ENCODE measurements at places on chromosomes 7 and 10.

DNA sequence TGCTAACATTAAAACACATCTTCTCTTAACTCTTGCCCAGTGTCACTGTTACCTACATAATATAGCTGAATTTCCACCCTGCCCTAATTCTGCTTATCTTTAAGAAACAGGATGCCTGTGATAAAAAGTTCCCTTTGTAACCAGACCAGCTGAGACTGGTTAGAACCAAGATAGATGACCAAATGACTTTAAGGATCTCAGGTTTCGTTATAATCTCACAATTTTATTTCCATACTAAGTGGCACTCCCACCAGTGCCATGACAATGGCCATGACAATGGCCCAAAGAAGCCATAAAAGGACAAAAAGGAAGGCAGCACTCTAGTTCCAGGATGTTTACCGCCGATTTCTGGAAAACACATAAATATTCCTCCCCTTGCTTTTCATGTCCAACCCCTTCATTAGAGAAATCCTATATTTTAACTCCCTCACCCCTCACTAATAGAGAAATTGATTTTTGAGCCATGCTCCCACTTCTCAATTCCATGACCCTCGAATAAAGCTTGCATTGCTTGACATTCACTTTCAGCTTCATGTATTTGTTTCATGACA, 126.1 kb downstream of the ELAPOR2 start:
- no peak for DNase-seq

- DNase-seq: peak; percentile 26
Observed at GRCh38 chr7:106840342-106840741, 24.7 kb upstream of the PIK3CG start.

- DNase-seq: no peak
Observed at GRCh38 chr7:88789480-88790064, 6.0 kb downstream of the TEX47 start.

DNA sequence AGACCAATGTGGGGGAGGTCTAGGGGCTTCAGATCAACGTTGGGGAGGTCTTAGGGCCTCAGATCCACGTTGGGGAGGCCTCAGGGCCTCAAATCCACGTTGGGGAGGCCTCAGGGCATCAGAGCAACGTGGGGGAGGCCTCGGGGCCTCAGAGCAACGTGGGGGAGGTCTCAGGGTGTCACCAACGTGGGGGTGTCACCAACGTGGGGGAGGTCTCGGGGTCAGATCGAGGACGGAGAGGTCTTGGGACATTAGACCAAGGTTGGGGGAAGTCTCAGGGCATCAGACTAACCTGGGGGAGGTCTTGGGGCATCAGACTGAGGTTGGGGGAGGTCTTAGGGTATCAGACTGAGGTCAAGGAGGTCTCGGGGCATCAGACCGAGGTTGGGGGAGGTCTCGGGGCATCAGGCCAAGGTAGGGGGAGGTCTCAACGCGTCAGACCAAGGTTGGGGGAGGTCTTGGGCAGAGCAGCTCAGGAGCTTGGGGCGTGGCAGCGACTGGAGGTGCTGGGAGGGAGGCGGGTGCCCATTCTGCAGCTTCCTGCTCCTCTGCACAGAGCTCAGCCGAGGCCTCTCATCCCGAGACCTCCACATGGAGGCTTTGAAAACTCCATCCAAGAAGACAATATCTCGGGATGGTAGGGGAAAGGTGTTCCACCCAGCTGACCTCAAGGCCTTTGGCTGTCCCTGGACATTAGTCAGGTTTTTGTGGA, 159.8 kb downstream of the WDR37 start:
- DNase-seq: no peak

DNA sequence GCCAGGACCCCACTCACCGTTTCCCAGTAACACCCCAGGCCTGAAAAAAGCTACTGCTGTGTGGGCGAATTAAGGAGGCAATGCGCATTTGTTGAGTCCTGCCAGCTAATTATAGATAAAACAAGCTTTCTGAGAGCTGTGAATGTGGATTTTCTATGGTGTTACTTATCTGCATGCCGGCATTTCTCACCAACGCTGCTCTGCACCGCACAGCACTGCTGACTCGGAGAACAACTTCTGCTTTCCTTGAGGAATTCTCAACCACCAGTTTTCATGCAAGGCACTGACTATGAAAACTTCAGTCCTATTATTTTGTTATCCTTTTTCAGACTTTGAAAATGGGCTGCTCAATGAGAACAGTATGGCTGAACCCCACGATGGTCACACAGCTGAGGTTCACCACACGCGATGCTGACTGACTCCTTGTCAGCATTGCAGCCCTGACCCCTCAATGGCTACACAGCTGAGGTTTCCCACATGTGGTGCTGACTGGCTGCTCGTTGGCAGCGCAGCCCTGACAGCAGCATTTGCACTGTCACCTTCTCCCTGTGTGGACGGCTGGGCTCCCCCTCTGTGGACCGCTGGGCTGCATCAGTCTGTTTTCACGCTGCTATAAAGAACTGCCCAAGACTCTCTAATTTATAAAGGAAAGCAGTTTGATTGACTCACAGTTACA, 190.6 kb downstream of the DIP2C start:
- no peak for DNase-seq

- DNase-seq: no peak
Observed at GRCh38 chr7:114084002-114084471, 165.2 kb upstream of the PPP1R3A start.

GRCh38 chr7:47489624-47490023, 92.3 kb downstream of the TNS3 start:
- DNase-seq: no peak

- DNase-seq: no peak
Observed at GRCh38 chr10:29078919-29079318, 210.0 kb upstream of the LYZL1 start.

DNA sequence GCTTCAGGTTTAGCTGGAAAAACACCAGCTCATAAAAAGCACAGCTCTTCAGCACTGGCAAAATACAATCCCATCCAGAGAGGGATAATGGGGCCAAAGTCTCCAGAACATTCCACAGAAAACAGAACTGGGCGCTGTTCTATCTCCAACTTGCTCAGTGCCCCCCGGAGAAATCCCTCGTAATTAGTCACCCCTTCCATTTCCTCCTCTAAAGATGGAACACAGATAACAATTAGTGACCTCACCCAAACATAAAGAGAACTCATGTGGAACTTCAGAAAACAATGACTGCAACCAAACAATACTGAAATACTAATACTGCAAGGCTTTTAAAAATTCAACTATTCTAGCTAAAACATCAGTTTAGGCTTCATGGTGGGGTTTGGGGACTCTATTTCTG, 46.3 kb downstream of the KIAA1549 start:
- DNase-seq: no peak

DNA sequence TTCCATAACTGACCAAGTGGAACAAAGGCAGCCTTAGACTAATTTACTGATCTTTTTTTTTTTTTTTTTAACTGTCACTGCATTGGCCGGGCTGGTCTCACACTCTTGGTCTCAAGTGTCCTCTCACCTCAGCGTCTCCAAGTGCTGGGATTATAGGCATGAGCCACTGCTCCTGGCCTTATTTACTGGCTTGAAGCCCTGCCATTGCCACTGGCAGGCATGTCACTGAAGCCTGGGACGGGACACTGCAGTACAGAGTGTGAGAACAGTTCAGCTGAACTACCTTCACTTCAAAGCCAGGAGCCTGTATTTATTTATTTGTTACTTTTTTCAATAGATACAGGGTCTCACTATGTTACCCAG, 15.4 kb upstream of the ARHGAP12 start:
- DNase-seq: no peak

DNA sequence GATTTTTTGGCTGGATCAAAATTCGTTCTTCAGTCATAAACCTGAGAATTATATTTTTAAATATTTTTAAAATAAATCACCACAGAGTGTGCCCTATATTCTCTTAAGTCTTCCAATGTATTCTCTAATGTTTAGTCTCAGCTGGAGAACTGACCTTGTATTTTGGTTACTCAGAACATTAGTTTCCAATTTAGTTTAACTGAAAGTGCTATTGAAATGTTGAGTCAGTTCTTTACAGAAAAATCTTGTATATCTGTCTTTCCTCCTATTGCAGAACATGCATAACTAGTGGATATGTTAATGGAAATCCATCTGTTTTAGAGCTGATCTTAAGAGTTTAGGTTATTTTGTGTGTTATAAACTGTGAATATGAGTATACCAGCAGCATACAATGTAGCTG, 422.7 kb upstream of the IGFBP3 start:
- no peak for DNase-seq

GRCh38 chr7:92714280-92714679, 122.1 kb downstream of the CDK6 start:
- no peak for DNase-seq

DNA sequence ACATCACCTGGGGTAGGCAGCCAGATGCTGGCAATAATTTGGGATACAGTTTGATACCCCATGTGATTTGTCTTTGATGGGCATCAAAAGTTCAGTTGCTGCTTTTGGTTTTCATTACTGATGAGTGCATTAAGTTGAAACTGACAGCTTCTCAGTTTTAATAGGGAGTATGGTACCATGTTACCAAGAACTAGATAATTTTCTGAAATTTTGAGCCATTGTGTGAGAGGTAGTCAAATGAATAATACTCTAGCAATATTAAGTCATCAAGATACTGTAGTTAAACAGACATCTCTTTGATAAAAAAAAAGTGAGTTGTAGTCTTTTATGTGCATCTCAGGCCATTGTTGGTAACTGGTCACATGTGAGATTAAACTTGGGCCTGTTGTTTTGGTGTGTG, 71.5 kb downstream of the ST7 start:
- no peak for DNase-seq

DNA sequence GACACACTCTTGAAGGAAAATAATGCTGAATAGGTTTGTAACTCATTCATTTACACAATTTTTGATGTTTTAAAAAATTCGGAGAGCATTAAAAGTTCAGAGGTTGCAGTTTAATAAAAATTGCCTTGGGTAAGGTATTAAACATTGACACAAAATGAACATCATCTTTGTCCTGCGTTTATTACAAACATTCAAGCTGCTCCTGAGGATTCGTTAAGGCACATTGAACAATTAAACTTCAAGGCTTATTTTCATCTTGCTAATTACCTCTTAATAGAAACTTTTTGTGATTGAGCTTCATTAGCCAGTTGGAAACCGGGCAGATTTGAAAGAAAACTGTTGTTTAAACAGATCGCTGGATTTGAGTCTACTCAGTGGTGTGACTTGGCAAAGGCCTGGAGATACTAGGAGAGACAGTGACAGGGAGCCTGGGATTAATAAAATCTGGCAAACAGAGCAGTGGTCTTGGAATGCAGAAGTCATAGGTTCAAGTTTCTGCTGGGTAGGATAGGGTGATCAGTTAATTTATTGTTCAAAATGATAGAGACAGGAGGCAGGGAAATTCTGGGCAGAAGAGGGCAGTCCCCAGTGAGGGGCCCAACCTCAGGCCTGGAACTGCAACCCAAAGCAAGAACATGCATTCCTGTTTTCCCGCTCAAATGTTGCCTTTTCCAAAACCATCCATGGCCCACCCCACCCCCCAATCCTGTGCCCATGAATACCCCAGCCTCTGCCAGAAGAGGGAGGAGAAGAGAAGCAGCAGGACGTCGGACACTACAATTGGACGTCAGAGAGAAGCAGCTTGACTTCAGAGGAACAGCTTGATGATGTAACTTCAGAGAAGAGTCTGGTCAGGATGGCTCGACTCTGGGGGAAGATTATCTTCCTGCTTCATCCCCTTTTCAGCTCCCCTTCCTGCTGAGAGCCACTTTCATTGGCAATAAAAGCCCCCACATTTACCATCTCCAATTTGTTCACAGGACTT, 43.5 kb upstream of the SLC35G1 start:
- no peak for DNase-seq

DNA sequence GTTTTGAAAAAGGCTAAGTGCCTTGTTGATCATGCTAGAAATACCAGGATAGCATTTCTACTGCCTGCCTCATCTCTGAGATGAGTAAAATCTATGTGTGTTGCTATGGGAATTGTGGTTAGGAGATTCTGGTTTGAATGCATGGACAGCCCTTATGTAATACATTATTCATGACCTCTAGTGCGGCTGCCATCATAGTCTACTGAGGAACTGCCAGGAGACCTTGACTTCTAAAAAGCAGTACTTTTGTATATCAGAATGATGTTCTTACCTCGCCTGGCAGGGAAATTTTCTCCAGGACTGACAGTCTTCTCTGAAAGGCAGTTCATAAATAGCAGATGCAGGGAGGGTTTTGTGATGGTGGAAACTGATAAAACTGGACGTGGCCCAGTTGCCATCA, 248.5 kb downstream of the NSUN6 start:
- no peak for DNase-seq

DNA sequence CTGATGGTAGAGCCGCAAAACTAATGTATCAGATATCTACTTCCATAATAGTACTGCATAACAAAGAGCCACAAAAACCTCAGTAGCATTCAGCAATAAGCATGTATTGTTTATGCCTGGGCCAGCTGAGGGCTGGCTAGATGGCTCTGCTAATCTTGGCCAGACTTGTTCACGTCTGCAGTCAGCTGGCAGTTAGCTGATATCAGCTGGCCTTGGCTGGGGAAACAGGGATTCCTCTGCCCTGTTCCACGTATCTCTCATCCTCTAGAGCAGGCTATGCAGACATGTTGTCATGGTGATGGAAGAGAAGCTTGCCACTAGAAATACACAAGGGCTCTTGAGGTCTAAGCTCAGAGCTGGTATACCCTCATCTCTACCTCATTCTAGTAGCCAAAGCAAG, 62.9 kb downstream of the GRM8 start:
- no peak for DNase-seq

GRCh38 chr7:116446212-116446855, 53.2 kb upstream of the CAV2 start:
- DNase-seq: no peak

- DNase-seq: no peak
Observed at GRCh38 chr10:492836-493235, 196.6 kb downstream of the DIP2C start.

- DNase-seq: no peak
Observed at GRCh38 chr10:30792025-30792424, 162.5 kb upstream of the LYZL2 start.

DNA sequence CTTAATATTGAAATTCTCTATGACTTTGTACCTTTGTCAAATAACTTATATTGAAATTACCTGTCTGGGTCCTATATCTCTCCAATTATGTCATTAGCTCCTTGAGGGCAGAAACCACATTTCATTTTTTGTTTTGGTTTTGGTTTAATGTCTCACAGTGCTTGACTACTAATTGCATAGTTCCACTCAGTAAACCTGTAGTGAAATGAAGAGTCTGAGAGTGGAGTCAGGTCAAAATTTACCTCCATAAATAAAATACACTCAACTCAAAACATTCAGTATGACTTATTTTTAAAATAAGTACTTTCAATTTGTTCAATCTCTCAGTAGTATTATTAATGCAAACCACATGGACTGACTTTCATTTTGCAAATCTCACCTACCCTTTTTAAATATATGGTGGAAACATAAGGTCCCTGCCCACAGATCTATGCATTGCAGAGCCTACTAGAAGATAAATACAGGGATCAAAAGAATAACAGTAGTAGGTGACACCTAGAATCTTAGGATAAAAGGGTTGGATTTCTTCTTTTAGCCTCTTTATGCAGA, 32.5 kb downstream of the PDE1C start:
- no peak for DNase-seq

- DNase-seq: no peak
Observed at GRCh38 chr7:84923348-84923747, 263.5 kb downstream of the SEMA3D start.

GRCh38 chr10:132533571-132534260, 3.9 kb upstream of the INPP5A start:
- no peak for DNase-seq
